ENCODE measurements at places on chromosomes 7 and 10.
A peak's percentile ranks its signal among the peaks of the same experiment; 100 is the strongest.

DNA sequence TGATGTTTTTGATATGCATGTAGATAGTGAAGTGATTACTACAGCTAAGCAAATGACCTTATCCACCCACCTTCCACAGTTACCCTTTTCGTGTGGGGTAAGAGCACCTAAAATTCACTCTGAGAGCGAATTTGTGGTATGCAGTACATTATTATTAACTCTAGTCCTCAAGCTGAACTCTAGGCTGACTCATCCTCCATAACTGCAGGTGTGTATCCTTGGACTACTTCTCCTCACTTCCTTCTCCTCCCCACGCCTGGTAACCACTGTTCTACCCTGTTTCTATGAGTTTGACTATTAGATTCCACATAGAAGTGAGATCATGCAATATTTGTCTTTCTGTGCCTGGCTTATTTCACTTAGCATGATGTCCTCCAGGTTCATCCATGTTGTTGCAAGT is 484.6 kb downstream of the GATA3 start:
- DNase-seq, result peak; percentile 56

- peak; percentile 13 for DNase-seq
Observed at GRCh38 chr10:92208736-92209135, 82.1 kb downstream of the CPEB3 start.

DNA sequence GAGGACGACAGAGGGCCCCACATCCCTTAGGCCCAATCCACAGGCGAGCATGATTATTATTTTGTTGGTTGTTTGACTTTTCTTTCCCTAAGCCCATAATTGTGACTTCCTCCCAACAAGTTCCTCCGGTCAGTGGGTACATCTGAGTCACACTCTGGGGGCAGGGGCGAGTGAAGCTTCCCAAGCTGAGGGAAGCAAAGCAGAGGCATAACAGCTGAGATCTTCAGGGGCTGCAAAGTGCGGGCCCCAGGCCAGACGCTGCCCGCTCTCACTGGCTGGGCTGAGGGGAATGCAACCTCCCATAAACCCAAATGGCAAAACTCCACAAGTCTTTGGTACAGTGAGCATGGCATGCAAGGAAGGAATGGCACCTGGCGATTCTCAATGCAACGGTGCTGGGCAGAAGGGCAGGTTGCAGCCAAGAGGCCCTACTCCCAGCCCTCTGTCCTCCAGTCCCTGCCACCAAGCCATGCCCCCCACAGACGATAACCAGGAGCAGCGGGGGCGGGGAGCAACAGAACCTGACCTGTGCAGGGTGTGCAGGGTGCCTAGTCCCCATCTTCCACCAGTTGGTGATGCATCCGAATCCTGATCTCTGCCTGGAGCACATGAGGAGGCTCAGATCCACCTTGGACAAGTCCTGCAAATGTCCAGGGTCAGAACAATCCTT is 25.3 kb downstream of the TNS3 start:
- no peak for DNase-seq

- peak; percentile 84 for DNase-seq
Observed at GRCh38 chr10:96840841-96841518, 8.9 kb downstream of the LCOR start.

DNA sequence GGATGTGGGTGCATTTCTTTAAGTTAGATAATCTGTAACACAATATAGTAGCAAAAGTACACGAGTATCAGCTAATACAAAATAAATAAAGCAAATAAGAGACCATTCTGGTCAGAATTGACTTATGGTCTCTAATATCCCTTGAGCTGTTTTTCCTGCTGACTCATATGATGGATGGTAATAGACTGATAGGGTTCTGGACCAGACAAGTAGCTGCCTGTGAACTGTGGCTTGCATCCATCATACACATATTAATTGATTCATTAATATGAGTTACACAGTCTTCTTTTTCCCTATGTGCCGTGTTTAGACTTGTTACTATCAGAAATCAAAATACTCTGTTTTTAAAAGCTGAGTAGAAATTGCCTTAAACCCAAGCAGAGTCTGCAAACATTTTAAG is 762.8 kb downstream of the GATA3 start:
- peak; percentile 89 for DNase-seq

- DNase-seq, result peak; percentile 18
Observed at GRCh38 chr10:77401683-77402082, 235.9 kb downstream of the KCNMA1 start.

GRCh38 chr10:2575460-2575859 is 491.9 kb upstream of the PFKP start:
- no peak for DNase-seq

DNA sequence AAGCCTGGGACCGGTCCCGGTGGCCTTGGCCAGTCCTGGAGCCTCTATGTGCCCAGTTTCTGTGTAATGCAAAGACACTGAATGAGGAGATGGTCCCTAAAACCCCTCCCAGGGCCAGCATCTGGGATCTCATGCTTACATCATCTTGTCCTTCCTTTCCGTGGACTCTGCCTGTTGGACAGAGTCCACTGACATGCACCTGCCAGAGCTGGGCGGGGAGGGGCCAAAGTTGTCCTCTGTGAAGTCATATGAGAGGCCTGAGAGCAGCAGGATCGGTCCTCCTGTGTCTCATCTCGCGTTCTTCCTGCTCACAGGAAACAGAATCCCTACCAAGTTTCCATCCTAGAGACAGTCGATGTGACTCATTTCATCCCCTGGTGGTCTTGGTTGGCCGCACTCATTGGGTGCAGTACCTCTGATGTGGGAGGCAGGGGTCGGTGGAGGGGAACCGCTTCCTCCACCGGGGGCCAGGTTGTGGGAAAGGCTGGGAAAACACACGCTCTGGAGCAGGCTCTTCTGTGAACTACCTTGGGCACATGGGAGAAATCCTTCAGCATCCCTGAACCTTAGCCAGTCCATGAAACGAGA is 389.6 kb upstream of the PODXL start:
- no peak for DNase-seq

GRCh38 chr7:50739744-50740435 is 42.8 kb downstream of the GRB10 start:
- DNase-seq, result peak; percentile 15

- peak; percentile 76 for DNase-seq
Observed at GRCh38 chr7:38318803-38319416, 45.5 kb upstream of the TARP start.

- peak; percentile 70 for DNase-seq
Observed at GRCh38 chr10:71300555-71301370, 18.3 kb upstream of the SLC29A3 start.

DNA sequence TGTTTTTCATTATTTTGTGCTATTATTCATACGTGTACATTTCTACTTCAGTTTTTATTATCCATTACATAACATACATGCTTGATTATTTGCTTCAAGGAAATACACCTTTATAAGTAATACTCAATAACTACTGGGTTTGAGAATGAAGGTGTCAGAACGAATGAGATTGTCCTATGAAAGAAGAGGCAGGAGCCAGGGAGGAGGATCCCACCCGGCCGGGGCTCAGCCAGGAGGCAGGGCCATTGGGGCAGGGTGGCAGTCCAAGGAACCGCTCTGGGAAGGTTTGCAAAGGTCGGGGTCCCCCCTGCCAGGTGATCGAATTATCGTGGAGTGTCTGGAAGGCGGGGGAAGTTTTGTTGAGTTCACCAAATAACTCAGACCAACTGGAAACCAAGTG is 9.1 kb downstream of the TRIM56 start:
- no peak for DNase-seq

DNA sequence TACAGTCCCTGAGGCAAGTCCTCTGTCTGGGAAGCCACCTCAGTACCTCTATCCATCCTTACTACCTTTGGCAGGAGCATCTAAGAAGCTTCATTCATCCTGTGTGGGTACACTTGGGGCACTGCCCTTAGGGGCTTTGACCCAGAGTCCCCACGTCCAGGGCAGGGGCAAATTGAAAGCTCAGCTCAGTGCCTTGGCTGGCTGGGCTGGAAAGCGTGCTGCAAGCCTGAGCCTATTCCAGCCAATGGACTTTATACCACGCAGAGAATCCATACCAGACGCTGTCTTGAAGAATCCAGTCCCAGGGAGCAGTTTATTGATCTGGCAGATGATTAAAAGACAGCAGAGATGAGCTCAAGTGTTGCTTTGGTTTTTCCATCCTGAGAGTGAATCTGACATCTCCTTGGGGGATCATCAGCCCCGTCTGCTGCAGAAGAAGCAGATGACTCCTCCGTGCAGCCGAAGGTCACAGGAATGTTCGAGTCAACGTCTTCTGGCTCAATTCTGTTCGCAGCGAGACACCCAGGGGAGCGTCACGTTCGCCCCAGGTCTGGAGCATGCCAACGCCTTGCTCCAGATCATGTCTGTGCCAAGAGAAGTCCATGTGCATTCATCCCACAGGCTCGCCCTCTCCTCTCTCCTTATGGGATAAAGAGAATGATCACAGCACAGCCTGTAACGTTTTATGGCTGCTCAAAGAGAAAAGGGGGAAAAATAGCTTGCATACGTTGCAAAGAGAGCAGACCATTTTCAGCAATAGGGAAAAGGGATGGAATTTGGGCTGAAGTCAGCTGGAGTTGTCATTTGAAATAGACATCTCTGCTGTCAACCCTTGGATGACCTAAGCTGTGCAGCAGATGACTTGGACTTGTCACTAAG is 35.8 kb upstream of the LYZL1 start:
- DNase-seq, result no peak

- peak; percentile 79 for DNase-seq
Observed at GRCh38 chr10:102324061-102324460, 71.4 kb upstream of the NFKB2 start.

- DNase-seq, result peak; percentile 27
Observed at GRCh38 chr7:151076863-151077704, 3.5 kb downstream of the FASTK start.

GRCh38 chr7:94276795-94277194 is 117.9 kb upstream of the COL1A2 start:
- peak; percentile 50 for DNase-seq

DNA sequence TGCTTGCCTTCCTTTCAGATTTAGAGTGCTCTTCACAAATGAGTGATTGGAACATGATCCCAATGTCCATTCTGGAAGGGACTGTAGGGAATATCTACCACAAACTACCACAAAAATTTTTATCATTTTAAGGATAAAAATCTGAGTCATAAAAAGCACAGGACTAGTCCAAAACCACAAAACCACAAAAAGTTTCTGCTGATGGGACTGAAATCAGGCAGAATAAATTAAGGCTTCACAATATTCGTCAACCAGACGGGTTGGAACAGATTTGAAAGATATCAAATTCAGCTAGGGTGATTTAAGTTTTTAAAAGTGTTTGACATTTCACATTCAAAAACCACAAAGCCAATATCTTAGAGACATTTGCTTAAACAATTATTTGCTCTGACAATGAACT is 100.1 kb upstream of the PTN start:
- peak; percentile 41 for DNase-seq

DNA sequence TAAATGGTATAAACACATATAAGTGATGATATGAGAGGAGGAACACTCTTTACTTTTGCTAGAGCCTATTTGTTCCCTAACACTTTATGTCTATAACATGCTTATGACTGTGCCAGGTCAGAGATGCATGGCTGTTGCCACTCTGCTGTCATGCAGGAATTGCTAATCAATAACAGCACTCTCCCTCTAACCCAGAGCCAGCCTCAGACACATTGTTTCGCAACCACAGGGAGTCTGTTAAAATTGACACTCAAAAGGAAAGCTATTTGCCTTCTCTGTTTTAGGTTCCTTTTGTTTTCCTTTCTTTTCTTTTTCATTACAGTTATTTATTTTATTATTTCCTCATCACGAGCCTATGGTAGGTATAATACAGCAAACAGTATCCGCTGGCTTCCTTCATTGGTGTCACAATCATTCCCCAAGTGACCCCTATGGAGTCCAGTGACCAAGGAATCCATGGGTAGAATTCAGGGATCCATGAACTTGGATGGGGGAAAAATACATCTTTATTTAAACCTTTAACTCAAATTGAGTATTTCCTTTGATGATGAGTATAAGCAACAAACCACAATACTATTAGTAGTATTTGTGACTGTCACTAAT is 6.8 kb downstream of the PON2 start:
- no peak for DNase-seq

- DNase-seq, result no peak
Observed at GRCh38 chr7:70505886-70506285, 626.1 kb upstream of the GALNT17 start.

DNA sequence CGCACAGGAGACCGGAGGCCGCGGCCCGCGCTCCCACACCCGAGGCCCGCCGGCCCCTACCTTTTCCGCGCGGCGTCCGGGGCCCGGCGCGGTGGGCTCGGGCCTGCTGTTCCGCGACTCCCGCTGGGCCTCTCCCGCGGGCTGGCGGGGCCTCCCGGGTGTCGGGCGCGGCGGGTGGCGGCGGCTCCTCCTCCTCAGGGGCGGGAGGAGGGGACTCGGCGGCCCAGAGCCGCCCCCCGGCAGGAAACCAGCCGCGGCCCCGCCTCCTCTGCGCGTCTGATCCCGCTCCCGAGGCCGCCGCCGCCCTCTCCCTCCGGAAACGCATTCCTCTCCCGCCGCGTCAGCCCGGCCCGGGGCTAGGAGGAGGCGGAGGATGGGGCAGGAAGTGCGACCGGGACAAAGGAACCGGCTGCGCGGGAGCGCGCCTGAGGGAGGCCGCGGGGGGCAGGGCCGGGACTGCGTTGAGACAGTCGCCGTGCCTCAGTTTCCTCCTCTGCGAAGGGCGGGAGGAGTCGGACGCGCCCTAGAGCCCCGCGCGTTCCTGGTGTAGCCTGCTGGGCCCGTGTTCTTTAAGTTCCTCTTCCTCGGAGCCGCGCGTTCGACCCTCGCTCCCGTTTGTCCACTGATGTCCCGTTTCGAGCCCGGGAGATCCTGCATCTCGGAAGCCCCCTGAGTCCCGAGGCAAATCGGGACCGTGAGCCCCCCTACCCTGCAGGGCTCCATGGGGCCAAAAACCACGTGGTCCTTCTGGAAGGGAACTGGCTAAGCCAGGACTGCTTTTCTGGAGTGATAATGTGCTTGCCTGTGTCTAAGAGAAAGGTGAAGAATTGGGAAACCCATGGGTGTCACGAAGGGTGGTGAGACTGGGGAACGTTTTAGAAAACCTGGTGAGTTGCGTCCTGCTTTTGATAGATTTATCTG is at the start of gene ITGB1:
TSS of gene ITGB1 (minus strand) at position 146 of the 921 bp plus-strand sequence. CDS start 22,672 bp downstream, outside the sequence.
- peak; percentile 97 for DNase-seq

GRCh38 chr7:70416347-70416985 is 715.5 kb upstream of the GALNT17 start:
- DNase-seq, result no peak

- no peak for DNase-seq
Observed at GRCh38 chr7:155948845-155949244, 136.6 kb upstream of the SHH start.

DNA sequence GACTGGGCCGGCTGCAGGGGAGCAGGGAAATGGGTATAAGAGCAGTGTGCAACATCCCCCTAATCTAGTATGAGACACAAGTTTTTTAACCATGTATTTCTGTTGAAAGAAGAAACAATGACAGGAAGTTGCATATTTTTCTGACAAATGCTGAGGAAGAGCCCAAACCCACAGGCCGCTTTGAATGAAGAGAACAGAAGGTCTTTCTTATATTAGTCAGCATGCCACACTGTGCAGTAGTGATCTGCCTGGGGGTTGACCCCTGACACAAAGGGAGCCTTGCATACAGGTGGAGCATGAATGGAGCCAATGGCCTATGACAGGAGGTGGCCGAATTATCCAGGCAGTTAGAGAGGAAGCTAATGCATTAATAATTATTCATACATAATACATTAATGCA is 518.3 kb downstream of the PLXDC2 start:
- DNase-seq, result no peak
